Anterior cingulate cortex (tissue), 58 donors: ENCODE measurements at places on chromosomes 6 and 20.

DNA sequence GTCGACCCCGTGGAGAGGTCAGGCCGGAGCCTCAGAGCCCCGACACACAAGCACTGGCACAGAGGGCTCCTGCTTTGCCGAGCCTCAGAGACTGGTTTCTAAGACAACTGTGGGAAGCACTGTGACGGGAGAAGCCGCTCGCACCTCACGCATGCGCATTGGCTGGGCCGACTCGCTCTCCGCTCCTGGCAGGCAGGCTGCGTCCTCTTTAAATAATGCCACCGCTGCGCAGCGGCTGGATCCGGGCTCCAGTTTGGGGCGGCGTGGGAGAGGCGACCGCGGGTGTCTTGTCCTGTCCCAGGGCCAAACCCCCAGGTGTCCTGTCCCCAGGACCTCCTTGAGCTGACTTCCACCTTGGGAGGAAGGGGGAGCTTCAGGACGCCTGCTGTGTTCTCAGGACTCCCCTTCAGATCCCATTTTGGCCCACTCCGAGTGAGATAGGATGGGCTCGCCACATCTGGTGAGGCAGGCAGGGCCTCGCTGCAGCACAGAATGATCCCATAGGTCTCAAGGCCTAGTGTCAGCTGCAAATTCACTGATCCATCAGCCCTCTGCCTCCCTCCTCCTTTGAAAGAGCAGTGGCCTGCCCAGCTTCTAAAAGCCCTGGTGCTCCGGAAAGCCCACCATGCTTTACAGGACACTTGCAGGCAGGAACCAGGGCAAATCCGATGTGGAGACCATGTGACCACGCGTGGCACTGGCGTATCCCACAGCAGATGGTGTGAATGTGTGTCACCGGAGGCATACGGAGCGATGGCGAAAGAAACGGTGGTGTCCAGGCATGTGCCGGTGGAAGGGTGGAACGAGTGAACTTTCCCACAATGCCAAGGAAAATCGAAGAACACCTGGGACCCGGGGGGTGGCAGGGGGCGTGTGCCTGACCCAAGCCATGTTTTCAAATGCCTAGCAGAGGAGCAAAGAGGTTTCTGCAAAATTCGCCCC lies 169.3 kb upstream of the ZNF337 start:
- peak; percentile 81 for DNase-seq

GRCh38 chr6:21522797-21523456 lies 70.6 kb upstream of the SOX4 start:
- no peak for DNase-seq

DNA sequence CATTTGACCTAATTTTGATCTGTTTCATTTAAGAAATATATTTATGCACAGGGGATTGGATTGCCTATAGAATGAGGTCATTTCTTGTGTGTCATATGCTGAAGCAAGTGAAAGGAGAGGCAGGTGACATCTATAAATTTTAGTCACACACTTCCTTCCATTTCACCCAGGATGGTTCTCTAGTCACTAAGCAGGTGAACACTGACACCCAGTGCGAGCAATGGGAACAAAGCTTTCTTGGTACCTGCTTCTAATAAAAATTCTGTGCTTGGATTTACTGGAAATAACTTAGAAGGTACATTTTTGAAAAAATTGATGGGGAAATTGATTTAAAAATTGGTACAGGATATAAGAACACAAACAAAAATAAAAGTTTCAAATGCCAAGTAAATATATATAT lies 66.9 kb upstream of the MC3R start:
- DNase-seq = no peak

DNA sequence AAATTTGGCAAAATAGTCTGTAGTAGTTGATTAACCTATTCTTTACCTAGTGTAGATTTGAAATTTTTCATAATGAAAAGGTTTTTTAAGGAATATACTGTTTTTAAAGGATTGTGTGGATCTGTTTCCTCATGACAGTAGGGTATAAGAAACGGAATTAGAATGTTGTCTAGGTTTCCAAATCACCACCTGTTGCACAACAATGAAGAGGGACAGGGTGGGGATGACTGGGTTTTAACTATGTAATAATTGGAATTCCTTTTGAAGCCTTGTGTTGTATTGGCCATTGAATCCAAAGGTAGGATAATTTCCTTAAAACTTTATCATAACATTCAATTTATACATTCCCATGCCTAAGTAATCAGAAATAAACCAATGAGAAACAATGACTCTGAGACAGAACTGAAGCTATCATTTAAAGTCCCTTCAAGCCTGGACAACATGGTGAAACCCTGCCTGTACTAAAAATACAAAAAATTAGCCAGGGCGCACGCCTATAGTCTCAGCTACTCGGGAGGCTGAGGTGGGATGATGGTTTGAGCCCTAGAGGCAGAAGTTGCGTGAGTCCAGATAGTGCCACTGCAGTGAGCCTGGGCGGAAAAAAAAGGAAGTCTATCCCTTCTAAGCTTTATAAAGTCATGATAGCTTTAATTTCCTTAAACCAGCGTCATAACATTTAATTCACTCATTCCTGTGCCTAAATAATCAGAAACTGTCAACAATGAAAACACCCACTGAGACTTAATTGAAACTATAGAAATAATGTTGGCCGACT lies 18.3 kb upstream of the SLC17A5 start:
- no peak for DNase-seq

DNA sequence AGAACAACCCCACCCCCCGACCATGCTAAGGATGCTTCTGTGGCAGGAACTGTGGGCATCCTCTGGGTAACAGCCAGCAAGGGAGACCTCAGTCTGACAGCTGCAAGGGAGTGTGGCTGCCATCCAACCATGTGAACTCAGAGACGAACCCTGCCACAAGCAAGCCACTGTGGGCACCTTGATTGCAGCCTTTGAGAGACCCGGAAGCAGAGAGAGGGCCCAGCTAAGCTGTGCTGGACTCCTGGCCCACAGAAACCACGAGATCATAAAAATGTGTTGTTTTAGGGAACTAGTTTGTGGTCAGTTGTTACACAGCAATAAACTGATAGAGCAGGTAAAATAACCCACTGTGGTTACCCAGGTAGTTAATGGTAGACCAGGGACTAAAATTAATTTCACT lies 414.6 kb downstream of the CDH26 start:
- DNase-seq = no peak

- DNase-seq = no peak
Measured at GRCh38 chr20:63744574-63745423, 5.2 kb downstream of the SLC2A4RG start.

- DNase-seq = no peak
Measured at GRCh38 chr6:167826896-167827582, at the start of gene AFDN. Gene AFDN, plus strand, starts transcription at chr6:167826911. Its CDS starts 222 bp downstream, at chr6:167827133.

DNA sequence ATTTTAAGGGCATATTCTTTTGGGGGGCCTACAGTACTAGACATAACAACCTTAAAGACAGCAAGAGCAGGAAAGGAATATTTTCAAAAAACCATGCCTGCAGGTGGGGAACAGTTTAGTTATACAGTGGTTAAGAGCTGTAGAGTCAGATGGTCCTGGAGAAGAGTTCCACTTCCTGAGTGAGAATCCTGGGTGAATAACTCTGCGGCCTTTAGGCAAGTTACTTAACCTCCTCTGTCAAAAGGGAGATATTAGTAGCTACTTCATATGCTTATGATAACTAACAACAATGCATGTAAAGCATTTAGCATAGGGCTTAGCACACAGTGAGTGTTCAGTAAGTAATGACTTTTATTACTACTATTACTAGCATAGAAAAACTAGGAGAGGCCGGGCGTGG lies 119.2 kb upstream of the TAB2 start:
- DNase-seq = no peak

- DNase-seq = no peak
Measured at GRCh38 chr6:16736856-16737775, 24.1 kb downstream of the ATXN1 start.

GRCh38 chr6:93079061-93079460 lies 340.3 kb downstream of the EPHA7 start:
- no peak for DNase-seq
